ENCODE measurements at places on chromosomes 4 and X.

DNA sequence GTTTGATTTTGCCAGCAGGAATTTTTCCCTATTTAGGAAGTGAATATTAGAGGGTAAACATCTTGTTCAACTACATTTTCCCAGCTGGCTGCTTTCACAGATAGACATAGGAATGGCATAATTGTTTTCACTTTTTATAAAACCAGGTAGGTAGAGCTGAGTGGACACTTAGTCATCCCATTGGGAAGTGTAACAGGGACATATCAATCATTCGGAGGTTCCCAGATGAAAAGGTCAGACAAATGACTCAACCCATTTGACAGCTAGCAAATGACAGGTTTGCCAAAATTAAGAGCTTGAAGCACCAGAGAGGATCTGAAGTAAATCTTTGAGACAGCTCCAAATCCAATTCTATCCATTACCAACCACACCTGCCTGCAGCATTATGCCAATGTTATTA lies 205.3 kb downstream of the SLC39A8 start:
- no peak for DNase-seq

DNA sequence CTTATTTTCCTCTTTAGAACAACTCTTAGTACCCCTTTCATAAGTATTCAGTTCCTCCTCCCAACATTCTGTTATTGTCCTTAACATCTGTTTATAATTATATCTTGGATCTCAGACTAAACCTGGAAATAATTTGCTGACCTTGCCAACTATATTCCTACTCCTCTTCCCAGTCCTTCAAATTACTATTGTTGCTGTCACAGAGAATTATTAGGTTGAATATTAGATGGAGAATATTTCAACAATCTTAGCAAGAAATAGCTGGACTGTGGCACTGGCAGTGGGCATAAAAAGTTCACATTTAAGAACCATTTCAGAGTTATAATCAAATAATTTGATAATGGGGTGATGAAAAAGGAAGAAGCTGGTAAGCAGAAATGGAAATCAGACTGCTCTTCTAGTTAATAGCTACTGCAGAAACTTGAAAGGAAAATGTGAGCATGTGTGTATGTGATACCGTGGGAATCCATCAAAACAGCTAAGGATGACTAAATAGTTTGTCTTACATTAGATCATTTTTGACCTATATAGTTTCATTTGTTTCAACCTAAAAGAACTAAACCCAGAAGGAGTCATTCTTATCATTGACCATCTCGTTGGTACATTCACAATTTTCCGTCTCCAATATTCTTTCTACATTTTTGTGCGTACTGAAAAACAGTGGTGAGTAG lies 43.3 kb upstream of the PRDM8 start:
- DNase-seq = no peak

GRCh38 chrX:36534900-36535299 lies 473.3 kb upstream of the FAM47C start:
- DNase-seq = no peak

DNA sequence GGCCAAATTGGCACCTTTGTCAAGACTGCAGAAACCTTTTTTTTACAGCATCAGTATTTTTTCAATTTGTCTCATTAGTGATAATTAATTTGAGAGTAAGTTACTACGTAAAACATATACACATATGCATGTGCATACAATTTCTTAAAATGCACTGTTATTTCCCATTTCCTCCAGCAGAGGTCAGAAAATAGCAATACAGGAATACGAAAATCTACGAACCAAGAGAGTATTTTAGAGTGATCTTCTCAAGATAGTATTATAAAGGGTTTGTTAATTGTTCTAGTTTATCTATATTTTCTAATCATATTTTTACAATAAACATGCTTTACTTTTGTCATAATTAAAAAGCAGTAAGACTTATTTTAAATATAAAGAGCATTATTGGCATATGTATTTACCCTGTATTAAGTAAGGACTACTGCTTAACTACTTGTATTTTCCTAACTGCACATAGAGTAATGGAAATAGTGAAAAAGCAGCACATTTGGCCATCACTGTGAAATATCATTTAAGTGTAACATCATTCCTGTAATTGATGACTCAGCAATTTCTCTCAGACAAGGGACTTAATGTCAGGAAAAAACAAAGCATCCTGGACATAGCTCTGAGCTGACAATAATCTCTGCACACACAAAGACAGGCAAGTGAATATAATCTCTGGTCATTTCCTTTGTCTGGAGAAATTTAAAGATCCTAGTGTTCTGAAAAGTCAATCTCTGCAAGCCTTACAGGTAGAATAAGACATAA lies 45.6 kb downstream of the MAOB start:
- no peak for DNase-seq

DNA sequence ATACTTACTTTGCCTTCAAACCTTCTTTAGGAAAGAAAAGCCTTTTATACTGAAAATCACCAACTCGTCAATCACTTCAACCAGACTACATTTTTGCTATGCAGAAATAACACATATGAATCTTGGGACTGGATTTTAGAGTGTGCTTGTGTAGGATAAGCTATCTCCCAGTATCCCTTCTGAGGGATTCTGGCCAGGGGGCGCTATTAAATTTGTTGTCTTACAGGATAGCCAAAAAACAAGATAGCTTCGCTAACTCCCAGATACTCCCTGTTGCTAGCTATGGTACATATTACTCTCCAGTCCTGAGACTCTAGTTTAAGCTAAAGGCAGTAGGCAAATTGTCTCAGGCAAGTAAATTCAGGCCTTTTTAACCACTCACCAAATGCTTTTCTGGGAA lies 167.2 kb downstream of the LHFPL1 start:
- no peak for DNase-seq

DNA sequence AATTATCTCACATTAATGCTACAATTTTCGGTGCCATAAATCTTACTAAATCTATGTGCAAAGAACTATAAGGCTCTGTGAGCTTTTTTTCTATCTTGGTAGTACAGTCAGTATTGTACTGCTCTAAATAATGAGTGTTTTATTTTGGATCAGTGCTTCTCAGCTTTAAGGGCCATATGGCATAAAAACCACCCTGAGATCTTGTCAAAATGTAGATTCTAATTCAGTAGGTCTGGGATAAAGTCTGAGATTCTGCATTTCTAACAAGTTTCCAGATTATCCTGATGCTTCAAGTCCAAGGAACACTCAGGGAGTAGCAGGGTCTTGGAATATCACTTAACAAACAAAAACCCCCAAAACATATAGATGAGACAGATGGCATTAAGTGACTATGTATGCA lies 486.5 kb downstream of the GRXCR1 start:
- DNase-seq = no peak

- no peak for DNase-seq
These were observed 72.3 kb downstream of the SLC34A2 start for GRCh38 chr4:25727711-25728493.

- DNase-seq = no peak
These were observed 124.3 kb downstream of the ADGRA3 start for GRCh38 chr4:22391551-22391950.

- DNase-seq = peak; percentile 19
These were observed 283.4 kb downstream of the BCOR start for GRCh38 chrX:39814391-39814790.

- DNase-seq = no peak
These were observed 17.7 kb upstream of the TMEM154 start for GRCh38 chr4:152697284-152698088.

DNA sequence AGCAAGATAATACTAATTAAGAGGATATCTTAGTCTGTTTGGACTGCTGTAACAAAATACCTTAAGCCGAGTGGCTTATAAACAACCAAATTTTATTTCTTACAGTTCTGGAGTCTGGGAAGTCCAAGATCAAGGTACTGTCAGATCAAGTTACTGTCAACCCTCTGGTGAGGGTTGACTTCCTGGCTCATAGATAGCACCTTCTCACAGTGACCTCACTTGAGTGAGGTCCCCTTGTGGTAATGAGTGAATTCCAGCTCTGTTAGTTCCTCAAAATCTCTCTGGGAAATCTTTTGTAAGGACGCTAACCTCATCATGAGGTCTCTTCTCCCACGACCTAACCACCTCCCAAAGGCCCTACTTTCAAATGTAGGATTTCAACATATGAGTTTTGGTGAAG lies 36.9 kb upstream of the ADGRA3 start:
- DNase-seq = no peak

GRCh38 chr4:67820903-67821302 lies 62.9 kb downstream of the TMPRSS11D start:
- no peak for DNase-seq

DNA sequence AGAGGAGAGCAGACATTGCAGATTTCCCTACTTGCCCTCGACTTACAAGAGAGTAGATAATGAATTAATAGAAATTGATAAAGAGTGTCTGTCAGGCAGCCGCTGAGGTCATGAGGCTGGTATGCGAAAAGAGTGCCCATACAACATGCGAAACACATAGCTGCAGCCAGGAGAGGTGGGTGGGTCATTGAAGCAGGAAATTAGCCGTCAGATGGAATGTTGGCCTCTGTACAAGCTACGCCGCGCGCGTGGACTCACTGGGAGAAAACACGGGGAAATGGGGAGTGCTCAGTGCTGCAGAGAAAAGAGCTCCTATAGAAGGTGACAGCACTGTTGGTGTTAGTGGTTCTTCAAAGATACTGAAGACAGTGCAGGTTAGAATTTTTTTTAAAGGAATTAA lies 125.1 kb downstream of the RAPGEF2 start:
- DNase-seq = peak; percentile 48
